ENCODE measurements at places on chromosomes 2 and 18. TPM values are rescaled to one million over a fixed set of nuclear protein-coding genes. Genes with fewer than 3 reads are reported as not detected.

The PCARE gene
- total RNA-seq = not detected

The ALK gene
- 0.16 TPM for total RNA-seq

The TRPM8 gene
- 0.31 TPM for total RNA-seq

The SYT4 gene
- total RNA-seq = not detected

The CNGA3 gene
- total RNA-seq = not detected

The ZNF396 gene
- 1.4 TPM for total RNA-seq

The NCKAP1 gene
- total RNA-seq = 167 TPM

The DYNAP gene
- not detected for total RNA-seq

The STK39 gene
- total RNA-seq = 26.6 TPM

- no peak overlapping the region for H3K4me3 ChIP-seq
- no peak for DNase-seq
- H3K27me3 ChIP-seq = no peaks in the 10 kb centered on the region
- H3K36me3 ChIP-seq = no peaks in the 10 kb centered on the region
- H3K27ac ChIP-seq = no peak overlapping the region
Measured at GRCh38 chr2:72330652-72331051, 183.0 kb upstream of the CYP26B1 start.

DNA sequence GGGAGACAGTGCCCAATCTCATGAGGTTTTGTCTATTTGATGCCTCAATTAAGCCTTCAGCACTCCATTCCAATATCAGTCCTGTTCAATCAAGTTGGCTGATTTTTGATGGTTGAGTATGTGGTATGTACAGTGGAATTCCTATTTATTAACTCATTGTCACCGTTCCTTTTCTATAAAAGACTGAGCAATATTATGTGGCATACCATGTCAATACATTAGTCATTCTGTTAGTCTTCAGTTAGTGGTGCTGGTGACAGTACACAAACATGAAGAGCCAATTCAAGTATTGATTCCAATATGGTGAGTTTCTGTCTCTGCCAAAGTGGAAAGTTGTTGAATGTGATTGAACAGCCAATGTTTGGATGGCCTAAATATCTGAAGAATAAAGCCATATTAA, 1343.9 kb downstream of the SUCLG1 start:
- no peaks in the 10 kb centered on the region for H3K27me3 ChIP-seq
- DNase-seq = no peak
- no peaks in the 10 kb centered on the region for H3K4me1 ChIP-seq
- no peaks in the 10 kb centered on the region for H3K36me3 ChIP-seq

- no peak overlapping the region for H3K4me3 ChIP-seq
- H3K4me1 ChIP-seq = no peaks in the 10 kb centered on the region
- H3K27ac ChIP-seq = no peak overlapping the region
- no peaks in the 10 kb centered on the region for H3K36me3 ChIP-seq
Measured at GRCh38 chr18:36078751-36079529, 11.6 kb upstream of the RPRD1A start.

DNA sequence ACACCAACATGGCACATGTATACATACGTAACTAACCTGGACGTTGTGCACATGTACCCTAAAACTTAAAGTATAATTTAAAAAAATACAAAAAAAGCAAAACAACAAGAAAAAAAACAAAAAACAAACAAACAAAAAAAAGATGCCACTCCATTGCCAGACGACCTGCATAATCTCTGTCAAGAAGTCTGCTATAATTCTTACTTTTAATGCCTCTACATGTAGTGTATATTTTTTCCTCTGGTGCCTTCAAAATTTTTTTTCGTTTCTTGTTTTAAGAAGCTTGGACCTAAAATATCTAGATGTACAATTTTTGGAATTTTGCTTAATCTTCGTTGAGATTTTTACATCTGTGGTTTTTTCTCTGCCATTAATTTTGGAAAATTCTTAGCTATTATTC, 235.6 kb upstream of the ZNF521 start:
- no peak overlapping the region for H3K4me3 ChIP-seq
- no peaks in the 10 kb centered on the region for H3K36me3 ChIP-seq
- DNase-seq = no peak
- no peak overlapping the region for H3K27ac ChIP-seq
- no peaks in the 10 kb centered on the region for H3K27me3 ChIP-seq

DNA sequence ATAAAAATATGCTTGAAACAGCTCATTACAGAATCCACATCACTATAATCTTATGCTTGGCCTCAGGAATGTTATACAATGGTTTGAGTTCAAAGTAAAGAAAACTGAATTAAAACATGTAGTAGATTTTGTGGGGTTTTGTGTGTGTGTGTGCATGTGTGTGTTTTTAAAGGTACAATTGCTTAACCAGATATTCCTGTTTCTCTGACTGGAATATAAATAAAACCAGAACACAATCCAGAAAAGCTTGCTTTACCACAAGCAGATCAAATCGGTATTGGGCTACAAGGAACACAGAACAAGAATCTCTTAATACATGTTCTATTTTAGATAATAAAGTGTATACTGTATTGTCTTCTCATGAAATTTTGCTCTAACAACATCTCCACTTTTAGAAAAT, 110.0 kb downstream of the TMEM247 start:
- H3K36me3 ChIP-seq = no peaks in the 10 kb centered on the region
- DNase-seq = no peak
- no peak overlapping the region for H3K4me3 ChIP-seq
- no peaks in the 10 kb centered on the region for H3K27me3 ChIP-seq
- no peaks in the 10 kb centered on the region for H3K4me1 ChIP-seq

- H3K36me3 ChIP-seq = no peaks in the 10 kb centered on the region
- H3K27me3 ChIP-seq = no peaks in the 10 kb centered on the region
- peak; percentile 70 for DNase-seq
- H3K4me3 ChIP-seq = no peak overlapping the region
Measured at GRCh38 chr18:44548291-44549221, 132.1 kb upstream of the SETBP1 start.

- no peak for DNase-seq
- no peak overlapping the region for H3K4me3 ChIP-seq
- peaks cover 24% of the 10 kb centered on the region for H3K36me3 ChIP-seq
- H3K4me1 ChIP-seq = peaks cover 9% of the 10 kb centered on the region
- H3K27me3 ChIP-seq = no peaks in the 10 kb centered on the region
Measured at GRCh38 chr2:207565736-207566500, 36.2 kb downstream of the CREB1 start.

- H3K27ac ChIP-seq = no peak overlapping the region
- H3K27me3 ChIP-seq = no peaks in the 10 kb centered on the region
- DNase-seq = no peak
Measured at GRCh38 chr2:23083966-23084365, 301.0 kb upstream of the KLHL29 start.

- DNase-seq = no peak
- H3K4me1 ChIP-seq = no peaks in the 10 kb centered on the region
- H3K27me3 ChIP-seq = no peaks in the 10 kb centered on the region
- H3K36me3 ChIP-seq = no peaks in the 10 kb centered on the region
- H3K27ac ChIP-seq = no peak overlapping the region
- H3K4me3 ChIP-seq = no peak overlapping the region
Measured at GRCh38 chr2:8134473-8134932, 547.4 kb upstream of the ID2 start.

- H3K4me1 ChIP-seq = no peaks in the 10 kb centered on the region
- DNase-seq = peak; percentile 17
- no peak overlapping the region for H3K4me3 ChIP-seq
- H3K36me3 ChIP-seq = peaks cover 43% of the 10 kb centered on the region
Measured at GRCh38 chr2:11446733-11447248, 19.2 kb downstream of the E2F6 start.

GRCh38 chr2:20200697-20201555, 24.0 kb downstream of the SDC1 start:
- H3K27me3 ChIP-seq = no peaks in the 10 kb centered on the region
- H3K27ac ChIP-seq = no peak overlapping the region
- no peaks in the 10 kb centered on the region for H3K4me1 ChIP-seq
- no peak overlapping the region for H3K4me3 ChIP-seq
- peaks cover 4% of the 10 kb centered on the region for H3K36me3 ChIP-seq
- DNase-seq = no peak

DNA sequence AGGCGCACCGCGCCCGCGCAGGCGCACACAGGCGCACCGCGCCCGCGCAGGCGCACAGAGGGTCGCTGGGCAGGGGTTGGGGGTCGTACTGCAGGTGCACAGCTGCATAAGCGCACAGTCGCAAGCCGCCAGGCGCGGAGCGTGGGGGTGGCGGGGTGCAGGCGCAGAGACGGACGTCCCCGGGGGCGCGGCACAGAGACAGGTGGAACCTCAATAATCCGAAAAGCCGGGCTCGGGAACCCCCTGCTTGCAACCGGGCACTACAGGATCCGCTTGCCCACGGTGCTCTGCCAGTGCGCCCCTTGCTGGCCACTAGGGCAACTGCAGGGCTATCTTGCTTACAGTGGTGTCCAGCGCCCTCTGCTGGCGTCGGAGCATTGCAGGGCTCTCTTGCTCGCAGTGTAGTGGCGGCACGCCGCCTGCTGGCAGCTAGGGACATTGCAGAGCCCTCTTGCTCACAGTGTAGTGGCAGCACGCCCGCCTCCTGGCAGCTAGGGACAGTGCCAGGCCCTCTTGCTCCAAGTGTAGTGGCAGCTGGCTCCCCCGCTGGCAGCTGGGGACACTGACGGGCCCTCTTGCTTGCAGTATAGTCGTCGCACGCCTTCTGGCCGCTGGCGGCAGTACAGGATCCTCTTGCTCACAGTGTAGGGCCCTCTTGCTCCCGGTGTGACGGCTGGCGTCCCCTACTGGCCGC, 34.9 kb downstream of the FAM110C start:
- no peak for DNase-seq
- H3K27ac ChIP-seq = no peak overlapping the region
- H3K4me1 ChIP-seq = no peaks in the 10 kb centered on the region
- no peak overlapping the region for H3K4me3 ChIP-seq
- no peaks in the 10 kb centered on the region for H3K36me3 ChIP-seq
- no peaks in the 10 kb centered on the region for H3K27me3 ChIP-seq

DNA sequence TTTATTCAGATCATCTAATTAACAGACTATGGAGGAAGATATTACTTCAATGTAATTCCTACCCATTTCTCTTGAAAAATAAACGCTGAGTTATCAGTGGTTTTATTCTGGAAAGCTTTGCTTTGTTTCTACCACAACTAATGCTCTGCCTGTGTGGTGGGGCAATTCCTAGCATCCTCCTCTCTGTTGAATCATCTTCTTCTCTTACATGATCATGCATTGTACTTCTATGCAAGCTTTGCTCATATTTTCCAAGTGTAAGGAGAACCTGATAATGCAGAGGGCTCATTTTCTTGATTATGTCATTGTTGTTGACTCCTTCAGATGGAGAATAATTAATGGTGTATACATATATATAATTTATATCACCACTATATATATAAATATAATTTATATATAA, 46.7 kb downstream of the CCDC195 start:
- no peaks in the 10 kb centered on the region for H3K36me3 ChIP-seq
- no peak overlapping the region for H3K27ac ChIP-seq
- peak; percentile 6 for DNase-seq
- H3K4me1 ChIP-seq = no peaks in the 10 kb centered on the region
- no peak overlapping the region for H3K4me3 ChIP-seq
- no peaks in the 10 kb centered on the region for H3K27me3 ChIP-seq

DNA sequence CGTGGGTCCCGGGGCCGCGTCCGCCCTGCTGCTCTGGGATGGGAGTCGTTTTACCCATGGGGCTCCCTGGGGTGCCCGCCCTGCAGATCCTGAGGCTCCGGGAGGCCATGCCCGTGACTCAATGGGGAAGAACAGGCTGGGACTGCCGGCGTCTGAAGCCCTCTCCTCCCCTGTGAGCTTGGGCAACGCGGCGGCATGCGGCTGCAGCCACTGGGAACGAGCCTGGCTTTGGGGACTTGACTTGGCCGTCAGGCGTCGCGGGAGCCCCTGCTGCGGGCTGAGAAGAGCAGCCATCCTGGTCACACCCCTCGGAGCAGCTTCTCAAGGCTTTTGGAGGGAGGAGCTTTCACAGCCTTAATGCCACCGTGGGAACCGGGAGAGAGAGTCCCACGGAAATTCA, 126.9 kb upstream of the CTDP1 start:
- H3K27me3 ChIP-seq = peaks cover 3% of the 10 kb centered on the region
- no peak overlapping the region for H3K27ac ChIP-seq
- no peak overlapping the region for H3K4me3 ChIP-seq
- no peak for DNase-seq

DNA sequence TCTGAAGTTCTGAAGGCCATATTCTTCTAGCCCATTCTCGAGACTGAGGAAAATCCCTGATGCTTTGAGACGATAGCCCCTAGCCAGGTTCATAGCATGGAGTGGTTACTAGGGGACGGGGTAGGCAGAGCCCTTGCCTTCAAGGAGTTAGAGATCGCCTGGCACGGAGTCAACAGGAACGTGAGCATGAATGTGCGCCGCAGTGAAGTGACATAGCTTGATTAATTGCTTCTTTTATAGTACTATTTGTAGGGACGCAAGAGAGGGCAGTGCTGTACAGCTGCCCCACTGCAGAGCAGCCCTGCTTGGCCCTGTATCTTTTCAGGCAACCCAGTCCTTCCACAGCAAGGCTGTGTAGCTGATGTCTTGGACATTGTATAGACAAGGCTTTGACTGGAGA, 26.2 kb downstream of the HRH4 start:
- no peak overlapping the region for H3K4me3 ChIP-seq
- H3K27me3 ChIP-seq = peaks cover 7% of the 10 kb centered on the region
- H3K4me1 ChIP-seq = no peaks in the 10 kb centered on the region
- no peaks in the 10 kb centered on the region for H3K36me3 ChIP-seq

- H3K27ac ChIP-seq = no peak overlapping the region
- no peaks in the 10 kb centered on the region for H3K27me3 ChIP-seq
- DNase-seq = no peak
- peak overlapping the region; percentile 86 for H3K4me3 ChIP-seq
- peaks cover 22% of the 10 kb centered on the region for H3K4me1 ChIP-seq
Measured at GRCh38 chr18:79681484-79682387, 2.1 kb downstream of the CTDP1 start.

DNA sequence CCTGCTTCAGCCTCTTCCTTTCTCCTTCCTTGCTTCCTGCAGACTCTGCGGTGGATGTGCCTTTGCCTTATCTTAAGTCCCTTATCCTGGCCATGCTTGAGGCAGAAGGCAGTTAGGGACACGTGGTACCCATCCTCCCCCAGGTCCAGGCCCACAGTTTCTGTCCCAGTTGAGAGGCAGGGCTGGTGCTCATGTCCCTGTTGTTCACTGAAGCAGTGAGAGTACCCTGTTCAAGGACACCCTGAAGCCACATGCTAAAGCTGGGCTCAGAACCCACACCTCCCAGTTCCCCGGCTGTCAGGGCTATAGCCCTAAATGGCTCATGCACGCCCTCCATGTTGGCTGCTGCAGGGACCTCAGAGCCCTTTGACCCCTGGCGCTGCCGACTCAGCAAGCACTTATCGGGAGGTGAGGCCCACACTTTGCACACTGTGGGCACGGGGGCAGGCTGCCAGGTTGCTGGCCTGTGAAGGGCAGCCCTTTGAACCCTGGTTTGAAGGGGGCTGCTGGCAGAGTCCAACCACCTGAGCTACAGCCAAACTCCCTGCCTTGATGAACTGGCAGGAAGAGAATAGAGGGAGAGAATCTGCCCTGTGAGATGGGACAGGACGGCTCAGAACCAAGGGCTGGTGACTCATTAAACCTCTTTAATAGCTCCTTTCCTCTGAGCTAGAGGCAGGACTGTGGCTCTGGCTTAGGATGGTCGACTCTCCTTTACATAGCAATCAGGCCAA, 6.3 kb downstream of the KHK start:
- H3K4me1 ChIP-seq = no peaks in the 10 kb centered on the region
- no peak overlapping the region for H3K4me3 ChIP-seq
- no peaks in the 10 kb centered on the region for H3K36me3 ChIP-seq
- H3K27me3 ChIP-seq = no peaks in the 10 kb centered on the region
- H3K27ac ChIP-seq = no peak overlapping the region

- H3K36me3 ChIP-seq = no peaks in the 10 kb centered on the region
- DNase-seq = peak; percentile 73
- H3K27ac ChIP-seq = no peak overlapping the region
- H3K4me3 ChIP-seq = no peak overlapping the region
Measured at GRCh38 chr18:55879331-55879730, 291.3 kb upstream of the TCF4 start.
